ENCODE measurements at places on chromosomes 5 and 9. TPM values are rescaled to one million over a fixed set of nuclear protein-coding genes. Genes with fewer than 3 reads are reported as not detected.

CYFIP2 gene
- 74.5 TPM for total RNA-seq

TBCA gene
- 305 TPM for total RNA-seq

DNA sequence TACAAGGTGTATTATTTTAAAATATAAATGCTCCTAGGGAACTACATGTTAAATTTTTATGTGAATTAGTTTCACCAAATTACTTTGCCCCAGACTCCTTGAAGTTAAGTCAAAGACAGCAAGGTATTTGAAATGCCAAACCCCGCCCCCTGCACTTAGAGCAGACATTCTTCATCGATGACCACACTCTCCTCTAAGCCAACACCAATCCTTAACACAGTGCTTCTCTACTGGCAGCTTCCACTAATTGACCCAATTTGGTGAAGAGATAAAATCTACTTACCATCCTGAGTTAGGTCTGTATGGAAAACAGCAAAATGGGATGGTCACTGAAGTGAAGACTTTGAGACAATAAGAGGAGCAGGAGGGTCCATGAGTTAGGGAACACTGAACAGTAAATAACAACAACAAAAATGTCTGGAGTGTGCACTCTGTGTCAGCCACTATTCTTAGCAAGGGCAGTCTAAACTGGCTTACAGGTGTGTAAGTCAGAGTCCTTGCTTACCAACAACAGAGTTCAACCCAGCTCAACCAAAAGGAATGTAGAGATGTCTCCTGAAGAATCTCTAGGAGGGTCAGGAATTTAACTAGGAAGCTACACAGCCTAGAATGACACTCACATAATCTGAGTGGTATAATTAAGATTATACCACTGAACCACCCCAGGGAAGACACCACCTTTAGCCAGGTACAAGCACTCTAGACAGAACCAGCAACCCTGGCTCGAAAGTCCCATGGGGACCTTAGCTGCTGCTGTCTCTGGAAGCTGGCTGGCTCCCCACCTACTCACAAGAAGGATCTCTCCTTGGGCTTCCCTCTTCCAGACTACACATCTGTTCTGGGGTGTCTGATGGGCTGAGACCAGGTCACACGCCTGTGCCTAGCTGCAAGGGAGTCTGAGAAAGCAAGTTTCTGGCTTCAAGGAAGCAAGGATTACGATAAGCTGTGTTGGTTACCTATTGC is 8.8 kb upstream of the UBE2QL1 start:
- DNase-seq, result no peak

DNA sequence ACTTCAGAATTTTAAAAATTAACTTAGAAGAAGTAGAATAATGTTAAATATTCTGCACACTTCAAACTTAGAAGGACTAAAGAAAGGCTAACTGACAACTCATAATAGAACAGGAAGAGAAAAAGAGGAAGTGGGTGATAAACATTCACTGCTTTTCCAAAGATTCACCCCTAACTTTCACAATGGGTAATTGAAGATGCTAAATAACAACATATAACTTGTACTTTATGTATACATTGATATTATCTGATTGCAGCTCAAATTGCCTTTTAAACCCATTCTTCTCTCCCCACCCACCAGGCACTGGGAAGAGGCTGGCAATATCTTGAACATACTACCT is 376.6 kb downstream of the EFNA5 start:
- no peak for DNase-seq

All from neural crest cell (in vitro differentiated cells).